ENCODE measurements at places on chromosomes 5 and 9.

- no peak for DNase-seq
Measured at GRCh38 chr5:60148366-60148765, 254.8 kb upstream of the PDE4D start.

DNA sequence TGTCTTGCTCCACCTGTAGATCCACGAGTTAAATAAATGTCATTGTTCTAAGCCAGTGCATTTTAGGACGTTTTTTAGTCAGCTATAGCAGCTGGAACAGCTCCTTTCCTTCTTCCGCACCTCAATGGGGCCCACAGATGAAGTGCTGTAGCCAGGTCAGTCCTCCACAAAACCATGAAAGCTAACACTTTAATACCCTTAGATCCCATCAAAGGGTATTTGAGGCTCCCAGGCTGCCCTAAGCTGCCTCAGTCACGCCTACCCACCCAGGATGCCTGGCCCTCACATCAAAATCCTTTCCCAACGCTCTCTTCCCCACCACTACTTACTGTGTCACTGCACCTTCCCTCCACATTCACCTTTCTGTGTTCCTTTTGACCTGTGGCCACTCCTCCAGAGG lies 44.1 kb upstream of the ACO1 start:
- no peak for DNase-seq

- DNase-seq: peak; percentile 81
Measured at GRCh38 chr9:134449180-134449916, 123.1 kb downstream of the RXRA start.

DNA sequence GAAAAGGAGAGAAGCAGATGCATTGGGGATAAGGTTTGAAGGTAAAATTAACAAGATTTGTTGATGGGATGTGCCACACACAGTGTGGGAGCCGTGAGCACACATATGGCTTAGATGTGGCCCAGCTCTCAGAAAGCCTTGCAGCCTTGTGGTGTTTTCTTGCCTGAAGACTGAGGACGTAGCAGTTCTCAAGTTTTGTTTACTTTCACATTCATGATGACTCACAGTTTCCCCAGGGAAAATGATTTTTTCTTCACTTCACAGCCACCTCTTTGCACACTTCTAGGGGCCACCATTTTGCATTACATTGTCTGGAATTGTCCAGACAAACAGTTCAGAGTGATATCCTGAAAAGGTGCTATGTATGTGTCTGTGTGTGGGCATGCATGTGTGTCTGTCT lies 126.2 kb downstream of the BASP1 start:
- no peak for DNase-seq

GRCh38 chr9:106934442-106935238 lies 71.7 kb downstream of the ZNF462 start:
- no peak for DNase-seq

DNA sequence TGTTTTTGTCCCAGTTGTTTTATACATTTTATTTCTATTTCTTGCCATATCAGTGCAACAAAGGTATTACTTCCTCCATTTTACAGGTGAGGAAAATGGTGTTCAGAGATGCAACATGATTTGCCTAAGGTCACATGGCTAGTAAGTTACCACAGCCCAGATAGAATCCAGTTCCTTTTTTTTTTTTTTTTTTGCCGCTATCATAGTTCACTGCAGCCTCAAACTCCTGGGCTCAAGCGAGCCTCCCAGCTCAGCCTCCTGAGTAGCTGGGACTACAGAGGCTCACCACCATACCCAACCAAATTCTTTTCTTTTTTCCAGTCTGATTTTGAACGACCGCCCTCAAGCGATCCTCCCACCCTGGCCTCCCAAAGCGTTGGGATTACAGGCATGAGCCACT lies 480 bp upstream of the CCDC69 start:
- no peak for DNase-seq

Data from activated T-cell treated with anti-CD3 and anti-CD28 coated beads, Interleukin-2, amount 50 U/mL, for 1 hour (primary cell).